ENCODE measurements at places on chromosomes 4 and X.

GRCh38 chr4:7587433-7588405 is 153.0 kb upstream of the PSAPL1 start:
- no peak for DNase-seq

DNA sequence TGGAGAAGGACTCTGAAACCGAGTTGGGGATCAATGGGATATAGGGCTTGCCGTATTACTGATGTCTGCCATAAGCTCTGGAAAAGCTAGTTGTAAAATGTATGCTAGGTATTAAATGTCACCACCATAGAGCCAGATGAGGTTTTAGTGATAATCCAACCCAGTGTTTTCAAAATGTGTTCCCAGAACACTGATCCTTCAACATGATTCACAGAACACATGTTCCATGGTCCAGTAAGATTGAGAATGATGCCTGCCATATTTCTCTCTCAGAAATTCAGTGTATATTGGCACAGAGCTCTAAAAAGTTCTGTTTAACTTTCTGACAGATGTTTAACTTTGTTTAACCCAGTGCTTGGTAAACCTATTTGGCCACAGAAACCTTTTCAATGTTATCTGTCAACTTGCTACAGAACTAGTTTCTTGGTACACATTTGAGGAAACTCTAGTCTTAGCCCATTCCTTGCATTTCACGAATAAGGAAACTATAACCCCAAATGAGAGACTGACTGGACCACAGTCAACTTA is 160.2 kb downstream of the PALLD start:
- DNase-seq: no peak

DNA sequence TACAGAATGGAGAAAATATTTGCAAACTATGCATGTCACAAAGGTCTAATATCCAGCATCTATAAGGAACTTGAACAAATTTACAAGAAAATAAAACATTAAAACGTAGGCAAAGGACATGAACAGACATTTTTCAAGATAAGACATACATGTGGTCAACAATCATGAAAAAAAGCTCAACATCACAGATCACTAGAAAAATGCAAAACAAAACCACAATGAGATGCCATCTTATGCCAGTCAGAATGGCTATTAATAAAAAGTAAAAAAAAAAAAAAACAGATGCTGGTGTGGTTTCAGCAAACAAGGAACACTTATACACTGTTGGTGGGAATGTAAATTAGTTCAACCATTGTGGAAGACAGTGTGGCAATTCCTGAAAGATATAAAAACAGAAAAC is 75.8 kb upstream of the IL13RA2 start:
- no peak for DNase-seq

- DNase-seq: no peak
Observed at GRCh38 chr4:3059943-3060342, 14.4 kb downstream of the HTT-AS start.

GRCh38 chr4:94403751-94404150 is 48.0 kb upstream of the PDLIM5 start:
- no peak for DNase-seq

DNA sequence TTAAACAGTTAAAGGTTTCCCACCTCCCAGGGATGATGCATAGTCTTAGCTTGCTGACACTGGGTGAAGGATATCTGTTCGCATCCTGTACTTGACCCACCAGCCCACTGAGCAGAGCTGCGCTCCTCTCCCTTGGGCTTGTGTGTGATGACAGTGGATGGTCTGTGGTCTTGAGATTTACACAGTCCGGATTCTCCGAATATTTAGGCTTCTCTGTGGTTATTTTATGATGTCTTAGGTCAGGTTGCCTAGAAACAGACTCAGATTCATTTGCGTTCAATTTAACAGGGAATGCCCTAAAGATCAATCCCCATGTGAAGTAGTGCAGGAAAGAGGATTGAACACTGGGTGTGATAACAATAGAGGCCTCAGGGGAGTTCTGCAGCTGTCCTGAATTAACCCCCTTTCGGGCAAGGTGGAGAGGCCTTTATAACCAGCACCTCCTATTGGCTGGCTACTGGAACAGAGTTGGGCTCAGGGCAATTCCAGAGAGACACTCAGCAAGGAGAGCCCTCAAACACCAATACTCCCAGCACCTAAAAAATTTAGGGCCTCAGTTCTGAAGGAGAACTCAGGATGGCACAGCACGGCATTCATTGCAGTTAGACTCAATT is 653.2 kb upstream of the GALNT7 start:
- no peak for DNase-seq

GRCh38 chr4:182922501-182923284 is 5.5 kb upstream of the DCTD start:
- no peak for DNase-seq

DNA sequence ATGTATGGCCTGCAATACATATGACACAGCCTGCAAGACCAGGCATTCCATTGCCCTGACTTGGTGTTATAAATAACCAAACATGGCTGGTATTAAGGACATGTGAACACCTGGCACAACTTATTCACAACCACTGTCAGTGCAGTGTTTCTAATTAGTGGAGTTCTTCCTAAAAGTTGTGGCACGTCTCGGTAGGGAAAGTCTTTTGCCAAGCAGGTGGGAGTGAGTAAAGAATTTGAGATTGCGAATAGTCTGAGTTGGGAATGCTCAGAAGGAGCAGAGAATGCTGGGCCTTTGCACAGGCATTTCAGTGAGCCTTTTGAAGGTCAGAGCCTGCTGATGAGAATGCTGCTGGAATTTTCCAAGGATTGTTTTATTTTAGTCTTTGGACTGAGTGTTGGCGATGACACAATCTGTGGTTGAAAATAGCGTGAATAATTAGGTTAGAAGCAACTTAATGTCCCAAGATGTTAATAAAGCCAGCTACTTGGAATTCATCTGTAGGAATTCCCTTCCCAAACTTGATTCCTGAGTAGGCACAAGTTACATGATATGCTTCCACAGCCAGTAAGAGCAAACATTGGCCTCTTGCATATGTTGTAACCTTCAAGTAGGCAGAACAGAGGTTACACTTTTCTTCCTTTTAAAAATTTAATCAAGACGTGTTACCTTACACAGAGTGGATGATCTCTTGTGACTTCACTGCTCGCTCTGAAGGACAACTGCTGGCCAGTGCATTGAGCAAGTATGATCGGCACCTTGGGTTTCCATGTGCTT is 83.6 kb upstream of the PGRMC2 start:
- no peak for DNase-seq

DNA sequence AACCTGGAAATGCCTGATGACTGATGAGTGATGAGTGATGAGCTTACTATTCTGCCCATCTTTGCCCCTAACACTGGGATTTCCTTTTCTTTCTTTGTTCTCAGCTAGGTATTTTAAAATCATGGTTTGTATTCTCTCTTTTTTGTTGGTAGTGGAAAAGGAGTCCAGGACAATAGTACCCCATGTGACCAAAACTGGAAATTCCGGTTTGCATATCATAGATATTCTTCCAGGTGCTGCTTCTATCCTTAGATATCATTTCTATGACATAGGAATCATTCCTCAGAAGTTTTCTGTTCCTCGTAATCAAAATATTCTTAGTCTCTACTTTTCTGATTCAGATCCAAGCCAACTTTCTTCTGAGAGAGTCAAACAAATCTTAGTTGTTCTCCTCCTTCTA is 320.5 kb upstream of the TET2 start:
- no peak for DNase-seq

GRCh38 chr4:24675721-24676389 is 91.5 kb upstream of the DHX15 start:
- DNase-seq: no peak

DNA sequence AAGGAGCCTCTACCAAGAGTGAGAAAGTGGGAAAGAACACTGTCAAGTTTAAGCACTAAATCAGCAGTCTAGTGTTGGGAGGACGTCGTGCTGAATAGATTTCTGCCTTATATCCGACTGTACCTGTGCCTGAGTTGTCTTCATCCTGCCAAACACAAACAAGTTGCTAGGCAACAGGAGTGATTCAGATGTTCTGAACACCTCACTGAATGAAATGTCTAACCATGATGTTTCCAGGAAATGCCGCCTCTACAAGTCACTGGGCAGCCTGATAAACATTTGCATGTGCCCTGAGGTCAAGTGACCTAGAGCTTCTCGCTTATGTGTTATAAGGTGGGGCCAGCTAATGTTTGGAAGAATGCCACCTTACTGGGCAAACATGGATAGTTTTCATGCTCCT is 37.9 kb downstream of the SGMS2 start:
- DNase-seq: no peak

- peak; percentile 11 for DNase-seq
Observed at GRCh38 chr4:107863850-107864371, 39.2 kb downstream of the SGMS2 start.

DNA sequence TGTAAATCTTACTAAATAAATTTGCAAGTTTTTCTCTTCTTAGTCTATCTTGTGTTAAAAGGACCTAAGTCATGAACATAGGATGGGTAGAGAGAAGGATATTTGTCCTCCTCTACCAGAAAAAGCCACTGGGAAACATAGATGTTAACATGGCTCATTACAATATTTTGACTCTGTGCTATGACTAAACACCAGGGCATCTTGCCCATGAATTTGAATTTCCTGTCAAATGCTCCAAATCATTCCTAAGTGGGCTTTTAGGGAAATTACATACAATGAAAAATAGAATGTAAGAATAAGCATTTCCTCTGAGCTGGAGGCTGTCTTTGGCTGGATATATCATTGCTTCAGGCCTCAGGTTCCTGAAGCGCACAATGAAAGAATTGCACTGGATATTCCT is 39.1 kb downstream of the ANOS1 start:
- no peak for DNase-seq

DNA sequence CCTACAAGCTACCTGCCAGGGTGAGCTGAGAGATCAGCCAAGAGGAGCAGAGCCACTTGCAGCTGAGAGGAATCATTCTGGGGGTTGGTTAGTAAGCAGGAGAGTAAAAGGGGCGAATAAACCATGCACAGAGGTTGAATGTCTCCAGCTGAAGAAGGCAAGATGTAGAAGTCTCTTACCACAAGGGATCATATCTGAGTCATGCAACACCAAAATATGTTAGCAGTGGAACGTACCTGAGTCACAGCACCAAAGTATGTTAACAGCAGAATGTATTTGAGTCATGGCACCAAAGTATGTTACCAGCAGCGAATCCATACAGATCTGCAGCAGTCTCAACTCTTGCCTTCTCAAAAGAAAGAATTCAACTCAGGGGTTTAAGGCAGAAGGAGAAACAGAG is 29.9 kb downstream of the C4orf51 start:
- no peak for DNase-seq

- DNase-seq: no peak
Observed at GRCh38 chr4:165963621-165964020, 90.6 kb downstream of the TLL1 start.

GRCh38 chrX:40784516-40785151 is 49.3 kb upstream of the MED14 start:
- DNase-seq: no peak

DNA sequence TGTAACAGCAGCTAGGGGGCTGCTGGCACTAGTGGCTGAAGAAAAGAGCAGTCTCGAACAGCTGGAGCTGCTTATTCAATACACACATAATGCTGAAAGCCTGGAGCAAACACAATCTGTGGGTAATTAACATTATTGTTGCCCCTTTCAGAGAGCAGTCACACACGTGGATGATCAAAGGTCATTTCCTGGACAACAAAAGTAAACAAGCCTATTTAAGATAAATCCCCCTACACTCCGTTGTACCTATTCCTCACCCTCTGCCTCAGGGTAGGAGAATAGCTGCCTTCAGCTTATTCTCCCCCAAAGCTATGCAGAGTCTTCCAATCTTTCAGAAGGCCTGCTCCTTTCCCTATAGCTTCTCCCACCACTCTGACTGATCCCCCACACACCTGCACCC is 803.9 kb downstream of the C4orf33 start:
- no peak for DNase-seq

- peak; percentile 98 for DNase-seq
Observed at GRCh38 chr4:39638354-39639239, at the start of gene SMIM14. Gene SMIM14, minus strand, starts transcription at chr4:39638865. Its CDS starts 33,720 bp downstream, at chr4:39605145.

GRCh38 chr4:131613824-131614216 is 1535.3 kb upstream of the PCDH10 start:
- DNase-seq: no peak

DNA sequence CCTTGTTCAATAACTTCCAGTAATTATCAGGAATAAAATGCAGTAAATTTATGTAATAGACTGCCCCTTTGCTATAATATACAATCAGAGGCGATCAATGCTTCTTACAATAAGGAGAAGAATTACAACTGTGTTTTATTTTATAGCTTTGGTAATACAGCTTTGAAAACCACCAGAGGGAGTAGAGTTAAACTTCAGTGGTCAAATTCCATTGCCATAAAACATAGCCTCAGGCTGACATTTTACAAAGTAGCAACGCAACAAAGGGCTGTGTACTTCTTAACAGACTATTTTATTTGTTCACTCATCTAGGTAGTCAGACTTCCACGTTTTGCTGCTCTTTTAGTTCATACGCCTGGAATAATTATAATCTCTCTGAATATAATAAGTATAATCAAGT is 58.5 kb downstream of the TEX13C start:
- peak; percentile 10 for DNase-seq

- DNase-seq: no peak
Observed at GRCh38 chr4:70997546-70997945, 4.1 kb downstream of the DCK start.

DNA sequence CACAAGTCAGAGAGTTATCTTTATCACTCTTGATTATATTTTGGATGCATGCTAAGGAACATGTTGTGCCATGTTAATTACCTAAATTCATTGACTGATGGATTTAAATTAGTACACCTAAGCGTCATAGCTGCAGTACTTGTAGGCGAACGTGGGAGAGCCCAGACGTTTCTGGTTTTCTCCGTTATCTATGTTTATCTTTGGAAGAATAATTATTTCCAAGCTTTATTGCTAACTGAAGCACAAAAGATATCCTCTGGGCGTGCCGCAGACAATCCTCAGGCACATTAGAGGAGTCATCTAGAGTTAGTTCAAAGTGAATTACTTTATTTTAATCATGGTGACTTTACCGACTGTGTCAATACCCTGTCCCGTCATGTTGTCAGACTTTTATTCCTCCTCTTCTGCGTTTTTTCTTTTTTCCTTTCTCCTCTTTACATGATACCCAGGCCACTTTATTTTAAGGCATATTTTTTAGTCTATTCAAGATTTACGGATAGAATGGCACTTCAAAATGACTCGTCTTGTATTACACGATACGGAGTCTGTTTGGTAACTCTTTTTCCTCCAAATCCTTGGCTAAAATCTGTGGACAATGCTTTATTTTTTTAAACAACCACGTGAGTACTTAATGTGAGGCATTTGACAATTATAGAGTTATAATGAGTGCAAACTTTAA is 632.0 kb upstream of the TENM3 start:
- no peak for DNase-seq

GRCh38 chr4:127759228-127759820 is 22.8 kb upstream of the HSPA4L start:
- no peak for DNase-seq

DNA sequence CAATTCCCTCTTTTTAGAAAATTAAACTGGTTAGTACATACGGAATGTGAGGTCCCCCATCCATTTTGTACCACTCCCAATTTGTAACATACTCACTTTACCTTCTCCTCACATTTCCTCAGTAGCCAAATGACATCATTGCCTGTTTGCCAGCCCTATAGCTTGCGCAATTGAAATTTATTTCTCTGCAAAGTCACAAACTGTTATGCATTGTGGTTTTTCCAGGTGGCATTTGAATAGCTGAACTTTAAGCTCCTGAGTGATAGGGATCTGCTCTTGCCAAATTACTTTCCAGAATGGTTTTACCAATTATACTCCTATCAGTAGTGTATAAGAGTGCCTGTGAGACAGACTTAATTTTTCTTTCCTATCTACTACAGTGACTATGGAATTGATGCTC is 7.7 kb downstream of the COL4A5 start:
- DNase-seq: no peak
